ENCODE measurements at places on chromosomes 5 and 9.

DNA sequence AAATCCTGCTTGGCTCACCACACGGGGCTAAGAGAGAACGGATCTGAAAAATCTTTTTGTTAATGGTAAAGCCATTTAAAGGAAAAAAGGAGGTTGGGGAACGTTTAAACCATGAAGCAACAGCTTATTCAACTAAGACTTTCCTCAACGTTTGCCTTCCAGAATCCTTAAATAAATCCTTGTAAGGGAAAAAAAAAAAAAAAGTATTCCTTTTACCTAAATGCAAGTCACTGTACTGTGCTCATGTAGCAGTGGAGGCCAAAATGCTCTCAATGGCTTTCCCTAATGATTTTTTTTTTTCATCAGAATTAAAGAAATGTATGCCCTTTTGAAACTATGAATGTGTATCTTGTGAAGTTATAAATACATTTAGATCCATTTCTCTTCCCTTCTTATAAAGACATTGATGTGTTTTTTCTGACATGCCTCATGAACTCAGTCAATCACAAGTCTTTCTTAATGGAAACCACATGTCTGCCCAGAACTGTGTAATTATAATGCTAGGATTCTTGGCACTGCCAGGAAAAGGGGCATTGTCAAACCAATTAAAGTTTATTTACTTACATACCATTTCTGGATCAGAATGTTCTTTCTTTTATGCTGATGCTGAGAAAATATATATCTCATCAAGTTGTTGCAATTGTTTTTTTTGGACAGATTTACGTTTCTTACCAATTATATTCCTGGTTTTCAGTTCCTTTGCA lies 107.5 kb downstream of the EBF1 start:
- DNase-seq, result no peak

- DNase-seq, result no peak
These were observed 263.5 kb downstream of the SLIT3 start for GRCh38 chr5:169037466-169037865.

- DNase-seq, result no peak
These were observed 84.4 kb upstream of the SPIN1 start for GRCh38 chr9:88303721-88304451.

GRCh38 chr9:91118704-91119025 lies 243.1 kb downstream of the AUH start:
- no peak for DNase-seq

DNA sequence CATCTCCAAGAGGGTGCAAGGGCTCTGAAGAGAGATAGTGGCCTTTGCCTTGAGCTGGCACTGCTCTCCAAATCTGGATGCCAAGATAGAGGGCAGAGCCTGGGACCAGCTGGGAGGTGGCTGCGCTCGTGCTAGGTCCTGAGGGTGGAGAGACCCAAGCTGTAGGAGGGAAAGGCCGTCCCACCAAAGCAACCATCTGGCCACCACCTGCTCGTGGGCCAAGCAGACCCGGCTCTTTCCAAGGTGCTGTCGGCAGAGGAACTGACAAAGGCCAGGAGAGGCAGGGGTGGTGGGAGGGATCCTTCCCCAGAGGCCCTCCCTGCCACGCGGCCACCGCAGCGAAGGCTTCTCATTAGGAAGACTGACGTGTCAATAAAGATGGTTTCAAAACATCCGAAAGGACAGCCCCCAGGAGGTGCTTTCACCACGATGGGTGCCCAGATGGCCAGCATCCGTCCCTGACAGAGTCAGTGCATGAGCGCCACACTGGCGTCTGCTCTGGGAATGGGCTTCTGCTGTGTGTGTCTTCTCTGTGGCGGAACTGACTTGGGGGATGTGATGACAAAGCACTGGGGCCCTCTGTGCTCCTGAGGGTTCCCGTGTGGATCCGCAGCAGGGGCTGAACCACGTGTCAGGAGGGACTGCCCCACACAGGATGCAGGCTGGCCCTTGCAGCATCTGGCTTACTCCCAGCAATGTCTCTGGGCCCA lies 213.5 kb downstream of the FANCC start:
- no peak for DNase-seq

- DNase-seq, result peak; percentile 52
These were observed 86.6 kb downstream of the FEM1C start for GRCh38 chr5:115458003-115458409.

- DNase-seq, result no peak
These were observed 110.5 kb upstream of the MAP1B start for GRCh38 chr5:71996789-71997188.

GRCh38 chr5:146794326-146795029 lies 84.1 kb downstream of the PPP2R2B start:
- no peak for DNase-seq

Data from colonic mucosa (tissue), 4 donors.